Activated CD4-positive, alpha-beta T cell treated with anti-CD3 and anti-CD28 coated beads for 48 hours (primary cell): ENCODE measurements at places on chromosomes 5 and 9.
A peak's percentile ranks its signal among the peaks of the same experiment; 100 is the strongest.

- no peak for DNase-seq
These were observed 2.8 kb upstream of the SARDH start for GRCh38 chr9:133740911-133741310.

- peak; percentile 29 for DNase-seq
These were observed 7.1 kb upstream of the KLF9 start for GRCh38 chr9:70421272-70422180.

DNA sequence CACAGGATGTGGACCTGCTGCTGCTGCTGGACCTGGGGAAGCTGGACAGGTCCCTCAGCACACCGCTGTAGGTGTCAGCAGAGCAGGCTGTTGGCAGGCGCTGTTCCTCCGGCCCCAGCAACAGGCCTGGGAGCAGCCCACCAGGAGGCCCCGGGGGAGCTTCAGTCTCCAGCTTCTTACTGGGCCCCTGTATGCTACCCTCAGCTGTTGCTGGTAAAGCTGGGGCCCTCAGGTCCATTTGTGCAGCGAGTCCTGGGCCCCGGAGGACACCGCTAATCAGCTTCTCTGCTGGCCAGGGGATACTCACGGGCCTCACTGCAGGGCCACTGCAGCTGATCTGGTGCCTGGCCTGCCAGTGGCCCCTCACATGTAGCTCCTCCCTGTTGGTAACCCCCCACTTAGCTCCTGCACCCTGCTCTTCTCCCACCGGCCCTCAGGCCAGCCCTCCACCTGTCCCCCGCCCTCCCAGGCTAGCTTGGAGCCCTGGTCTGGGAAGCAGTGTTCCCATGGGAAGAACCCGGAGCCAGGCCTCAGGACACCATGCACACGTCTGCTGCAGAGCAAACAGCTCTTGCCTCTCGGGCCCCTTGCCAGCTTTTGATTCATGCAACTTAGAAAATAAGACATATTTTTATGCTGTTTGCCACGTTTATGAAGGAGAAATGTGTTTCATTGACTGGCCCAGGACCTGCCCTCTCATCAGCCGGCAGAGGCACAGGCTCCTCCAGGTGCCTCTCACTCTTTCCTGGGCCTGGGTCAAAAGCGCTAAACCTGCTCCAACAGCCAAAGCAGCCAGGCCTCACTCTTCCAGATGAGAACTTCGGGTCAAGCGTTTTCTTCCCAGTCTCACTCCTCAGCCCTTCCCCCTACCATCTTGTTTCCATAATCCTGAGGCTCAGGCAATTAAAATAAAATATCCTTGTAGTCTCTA is 61.0 kb upstream of the ADAMTS2 start:
- DNase-seq, result no peak

- DNase-seq, result no peak
These were observed 151.7 kb downstream of the PIK3R1 start for GRCh38 chr5:68367287-68367686.

GRCh38 chr5:135075621-135076020 is 41.6 kb upstream of the PITX1 start:
- DNase-seq, result no peak

DNA sequence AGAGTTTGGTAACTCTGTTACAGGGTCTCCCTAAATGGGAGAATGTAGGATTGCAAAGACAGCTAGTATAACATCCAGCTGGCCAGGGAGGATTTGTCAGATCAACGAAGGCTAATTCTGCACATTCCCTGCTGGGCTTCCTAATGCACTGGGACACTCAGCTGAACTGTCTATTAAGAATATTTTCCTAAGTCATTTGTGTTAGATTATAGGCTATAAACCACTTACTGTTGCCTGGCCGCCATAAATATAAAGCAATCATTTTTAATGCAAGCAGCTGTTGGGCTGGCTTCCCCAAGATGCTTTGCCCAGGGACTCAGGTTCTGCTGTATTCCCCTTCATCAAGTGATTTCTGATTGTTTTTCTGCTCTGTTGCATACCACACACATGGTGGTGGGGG is 35.3 kb upstream of the SLIT3 start:
- DNase-seq, result no peak

- DNase-seq, result no peak
These were observed 15.9 kb upstream of the MOB3B start for GRCh38 chr9:27545471-27545870.

DNA sequence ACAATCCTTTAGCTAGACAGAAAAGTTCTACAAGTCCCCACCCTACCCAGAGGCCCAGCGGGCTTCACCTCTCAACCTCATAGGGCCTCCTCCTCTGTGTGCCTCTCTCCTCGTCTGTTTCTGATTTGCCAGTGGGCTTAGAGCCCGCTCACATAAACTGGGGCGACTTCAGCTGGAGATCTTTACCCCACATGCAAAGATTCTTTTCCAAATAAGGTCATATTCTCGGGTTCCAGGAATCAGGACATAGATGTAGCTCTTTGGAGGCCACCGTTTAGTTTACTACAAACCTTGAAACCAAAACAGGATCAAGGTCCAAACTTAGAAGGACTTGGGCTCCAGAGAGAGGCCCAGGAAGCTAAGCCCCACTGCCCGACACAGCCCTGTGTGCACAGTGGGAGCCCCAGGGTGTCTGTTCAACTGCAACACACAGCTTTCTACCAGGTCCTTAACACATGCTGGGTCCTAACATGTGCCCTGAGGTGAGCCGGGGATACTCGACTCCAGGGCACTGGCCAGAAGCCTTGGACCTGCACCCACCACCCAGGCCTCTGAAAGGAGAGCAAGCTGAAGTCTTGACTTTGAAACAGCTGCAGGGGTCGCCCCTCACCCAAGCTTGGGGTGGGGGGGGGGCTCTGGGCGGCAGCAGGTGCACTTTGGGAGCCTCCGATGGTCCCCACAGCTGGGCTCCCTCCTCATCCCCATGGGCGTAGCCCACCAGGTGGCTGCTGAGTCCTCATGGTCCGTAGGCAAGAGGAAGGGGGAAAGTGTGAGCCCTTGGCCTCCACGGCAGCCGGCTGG is 26.8 kb upstream of the SLC12A7 start:
- no peak for DNase-seq

GRCh38 chr5:157598350-157598936 is 22.9 kb upstream of the ADAM19 start:
- no peak for DNase-seq

- no peak for DNase-seq
These were observed 588.6 kb upstream of the DMAC1 start for GRCh38 chr9:8388132-8388531.

- no peak for DNase-seq
These were observed 1295.1 kb upstream of the C9orf72 start for GRCh38 chr9:28868228-28868990.

- no peak for DNase-seq
These were observed 72.0 kb upstream of the ENTREP1 start for GRCh38 chr9:69253057-69253456.

DNA sequence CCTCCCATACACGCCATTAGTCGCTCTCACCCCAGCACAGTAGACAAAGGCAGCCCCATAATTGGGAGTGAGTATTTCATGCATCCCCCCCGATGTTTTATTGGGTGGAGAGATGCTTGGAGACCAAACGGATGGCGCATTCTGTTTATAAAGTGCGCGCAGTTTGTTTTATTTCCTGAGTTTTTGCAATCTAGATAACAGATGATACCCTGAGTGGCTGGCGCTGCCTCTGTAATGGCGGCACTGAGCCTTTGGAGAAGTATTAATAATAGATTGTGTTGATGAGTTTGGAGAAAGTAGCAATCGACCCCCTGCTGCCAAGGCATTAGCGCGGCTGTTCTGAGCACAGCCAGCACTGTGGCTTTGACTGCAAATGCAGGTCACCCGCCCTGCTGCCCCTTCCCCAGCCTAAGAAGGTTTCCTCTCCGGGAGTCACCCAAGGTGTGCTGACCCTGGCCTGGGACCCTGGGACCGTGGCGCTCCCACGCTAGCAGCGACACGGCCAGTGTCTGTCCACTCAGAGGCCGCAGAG is 74.3 kb downstream of the LMX1B start:
- no peak for DNase-seq

DNA sequence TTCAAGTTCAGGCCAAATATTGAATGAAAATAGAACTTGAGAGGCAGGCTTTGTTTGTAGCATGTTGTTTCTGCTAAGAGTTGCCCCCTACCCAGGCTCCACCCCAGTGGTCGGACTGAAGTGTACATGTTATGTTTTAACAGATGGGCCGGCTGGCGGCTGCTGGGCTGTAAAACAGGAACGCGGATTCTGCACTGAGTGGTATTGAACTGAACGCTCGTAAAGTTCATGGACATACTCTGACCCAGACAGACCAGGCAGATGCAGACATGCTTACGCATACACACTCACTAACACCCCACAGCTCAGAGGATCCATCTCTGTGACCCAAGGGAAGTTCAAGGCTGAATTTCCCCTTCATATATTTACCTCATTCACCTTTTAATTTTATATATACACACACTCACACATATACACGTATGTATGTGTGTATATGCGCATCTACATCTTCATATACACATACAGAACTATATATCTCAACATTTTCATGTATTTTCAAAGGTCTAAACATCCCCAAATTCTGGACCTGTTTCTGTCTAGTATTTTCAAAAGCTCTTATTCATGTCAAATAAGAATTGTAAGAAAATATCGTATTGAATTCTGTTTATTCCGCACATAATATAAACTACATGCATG is 1.4 kb downstream of the MARCHF3 start:
- no peak for DNase-seq

DNA sequence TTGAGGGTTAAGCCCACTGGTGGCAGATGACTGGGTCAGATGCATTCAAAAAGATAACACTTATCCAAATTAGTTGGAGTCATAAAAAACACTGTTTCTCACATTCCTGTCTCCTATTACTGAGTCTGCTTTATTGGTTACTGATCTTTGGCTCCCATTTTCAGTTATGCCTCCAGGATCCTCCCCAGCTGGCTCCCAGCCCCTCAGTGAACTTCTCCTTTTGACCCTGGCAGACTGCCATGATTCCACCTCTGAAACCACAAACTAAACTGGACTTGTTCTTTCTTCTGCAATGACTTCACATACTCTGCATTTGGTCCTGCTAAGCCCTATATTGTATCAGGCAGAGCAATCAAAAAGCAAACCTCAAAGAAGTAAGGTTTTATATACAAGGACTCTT is 860.8 kb upstream of the DMAC1 start:
- no peak for DNase-seq

GRCh38 chr9:134174526-134175290 is 10.3 kb upstream of the RNU6ATAC start:
- no peak for DNase-seq

GRCh38 chr5:76332611-76333205 is 70.4 kb upstream of the IQGAP2 start:
- DNase-seq, result no peak

DNA sequence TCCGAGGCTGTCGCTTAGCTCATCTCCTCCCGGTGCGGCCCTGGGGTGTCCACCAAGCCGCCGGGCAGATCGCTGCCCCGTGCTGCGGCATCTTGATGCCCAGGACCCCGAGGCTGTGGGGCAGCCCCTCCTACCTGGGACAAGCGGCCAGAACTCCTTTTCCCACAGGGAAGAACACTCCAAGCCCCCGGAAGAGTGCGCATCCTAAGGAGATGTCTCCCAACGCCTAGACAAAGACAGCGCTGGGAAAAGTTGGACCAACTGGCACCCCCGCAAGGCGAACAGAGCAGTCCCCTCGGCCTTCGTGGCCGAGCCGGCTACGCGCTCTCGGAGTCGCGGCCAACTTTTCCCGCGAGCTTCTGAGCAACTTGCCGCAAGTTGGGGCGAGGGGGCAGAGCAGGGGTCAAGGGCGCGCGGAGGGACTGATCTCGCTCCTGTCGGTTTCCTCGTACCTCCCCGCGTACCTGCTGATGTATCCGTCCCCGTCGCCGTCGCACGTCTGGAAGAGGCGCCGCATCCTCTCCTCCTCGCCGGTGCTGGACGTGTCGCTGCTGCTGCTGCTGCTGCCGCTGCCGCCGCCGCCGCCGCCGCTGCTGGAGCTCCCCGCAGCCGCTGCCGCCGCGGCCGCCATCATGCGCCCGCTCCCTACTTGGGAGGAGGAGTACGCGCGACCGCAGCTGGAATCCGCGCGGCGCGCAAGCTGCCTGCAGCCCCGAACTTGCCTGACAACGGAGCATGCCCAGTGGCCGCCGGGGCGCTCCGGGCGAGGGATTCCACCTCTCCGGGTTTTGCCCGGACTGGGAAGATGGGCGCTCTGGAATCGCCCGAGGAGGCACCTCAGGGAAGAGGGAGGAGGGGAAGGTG is at the start of gene MCC:
MCC (minus strand) TSS at position 673 of the 864 bp plus-strand sequence.
- DNase-seq, result peak; percentile 55

- DNase-seq, result no peak
These were observed 435 bp downstream of the OR1J4 start for GRCh38 chr9:122519376-122519775.

GRCh38 chr5:72042097-72042496 is 65.2 kb upstream of the MAP1B start:
- DNase-seq, result no peak

DNA sequence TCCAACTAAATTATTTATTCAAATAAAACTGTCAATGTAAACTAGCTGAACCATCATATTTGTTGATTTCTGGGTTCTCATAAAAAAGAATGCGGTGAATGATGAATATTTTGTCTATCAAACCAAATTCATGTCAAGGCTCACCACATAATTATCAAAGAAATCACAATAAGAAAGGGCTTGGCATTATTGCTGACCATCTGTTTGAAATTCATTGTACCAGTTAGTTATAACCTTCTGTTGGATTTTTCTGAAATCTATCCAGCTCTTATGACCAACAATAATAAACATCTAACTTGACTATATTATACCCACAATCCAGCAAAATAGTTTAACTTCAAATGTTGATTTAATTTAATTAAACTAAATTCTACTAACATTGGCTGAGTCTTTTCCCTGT is 53.1 kb downstream of the GABRA1 start:
- no peak for DNase-seq

DNA sequence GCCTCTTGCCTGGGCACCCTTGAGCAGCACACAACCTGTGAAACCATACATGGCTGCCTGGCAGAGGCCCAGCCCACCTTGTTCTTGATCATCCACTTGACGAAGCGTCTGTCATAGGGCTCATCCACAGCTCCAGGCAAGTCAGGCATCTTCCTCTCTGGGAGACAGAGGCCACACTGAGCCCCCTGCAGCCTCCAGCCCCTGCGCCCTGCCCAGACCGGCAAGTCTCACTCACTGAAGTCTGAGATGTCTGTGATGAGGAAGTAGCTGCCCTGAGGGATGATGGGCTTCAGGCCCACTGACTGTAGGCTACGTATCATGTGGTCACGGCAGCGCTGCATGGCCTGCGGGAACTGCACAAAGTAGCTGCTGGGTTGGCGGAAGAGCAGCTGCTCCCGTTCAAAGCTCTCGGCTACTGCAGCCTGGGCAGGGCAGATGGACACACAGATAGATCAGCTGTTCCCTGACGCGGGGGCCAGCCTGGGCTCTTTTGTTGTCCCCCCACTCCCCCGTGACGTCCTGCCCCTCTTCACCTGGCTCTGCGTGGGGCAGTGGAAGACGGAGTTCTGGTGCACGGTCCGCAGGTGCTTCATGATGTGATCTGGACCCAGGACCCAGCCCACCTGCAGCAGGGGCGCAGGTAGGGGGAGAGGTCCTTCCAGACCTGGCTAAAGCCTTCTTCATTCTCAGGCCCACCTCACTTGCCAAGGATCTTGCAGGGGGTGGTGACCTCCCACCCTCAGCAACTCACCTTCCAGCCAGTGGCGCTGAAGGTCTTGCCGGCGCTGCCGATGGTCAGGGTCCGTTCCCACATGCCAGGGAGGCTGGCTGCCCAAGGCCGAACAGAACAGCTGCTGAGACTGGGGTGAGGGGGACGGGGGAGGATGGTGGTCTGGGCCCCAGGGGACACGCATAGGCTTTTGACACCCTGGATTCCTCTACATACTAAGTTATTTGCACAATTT is 5.9 kb upstream of the SPOUT1 start:
- DNase-seq, result no peak
